ENCODE measurements at places on chromosomes 7 and 10. TPM values are rescaled to one million over a fixed set of nuclear protein-coding genes. Genes with fewer than 3 reads are reported as not detected.

Gene CALCR
- not detected for total RNA-seq

Gene SHLD2
- total RNA-seq: 19.4 TPM

Gene RASA4B
- 2.1 TPM for total RNA-seq

Gene ZNF365
- total RNA-seq: 3.4 TPM

Gene CCDC146
- total RNA-seq: 0.24 TPM

Gene CPN1
- not detected for total RNA-seq

All from epithelial cell of alveolus of lung (primary cell).